NCI-H460 (cell line): ENCODE measurements at places on chromosomes 3 and 15. TPM values are rescaled to one million over a fixed set of nuclear protein-coding genes. Genes with fewer than 3 reads are reported as not detected.

Gene CHRFAM7A
- 1.3 and 4.5 TPM in 2 replicates for total RNA-seq

- DNase-seq = no peak
These were observed 120.4 kb upstream of the TSPAN3 start for GRCh38 chr15:77191230-77191834.

DNA sequence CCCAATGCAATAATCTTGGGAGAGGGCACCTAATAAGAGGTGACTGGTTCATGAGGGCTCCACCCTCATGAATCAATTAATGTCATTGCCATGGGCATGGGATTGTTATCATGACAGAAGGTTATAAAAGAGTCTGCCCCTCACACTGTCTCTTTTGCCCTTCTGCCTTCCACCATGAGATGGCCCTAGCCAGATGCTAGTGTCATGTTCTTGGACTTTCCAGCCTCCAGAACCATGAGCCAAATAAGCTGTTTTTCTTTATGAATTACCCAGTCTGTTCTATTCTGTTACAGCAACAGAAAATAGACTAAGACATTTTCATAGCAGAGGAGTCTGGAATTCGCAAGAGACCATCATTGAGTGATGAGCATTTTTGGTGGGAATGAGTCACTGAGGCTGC is 16.0 kb upstream of the RAD18 start:
- DNase-seq = no peak

- DNase-seq = no peak
These were observed 114.2 kb upstream of the ICE2 start for GRCh38 chr15:60593170-60593478.

Gene IQCF5
- total RNA-seq = not detected in 2 replicates

GRCh38 chr3:186380622-186381380 is 18.8 kb upstream of the DGKG start:
- no peak for DNase-seq

Gene GP9
- total RNA-seq = not detected in 2 replicates

DNA sequence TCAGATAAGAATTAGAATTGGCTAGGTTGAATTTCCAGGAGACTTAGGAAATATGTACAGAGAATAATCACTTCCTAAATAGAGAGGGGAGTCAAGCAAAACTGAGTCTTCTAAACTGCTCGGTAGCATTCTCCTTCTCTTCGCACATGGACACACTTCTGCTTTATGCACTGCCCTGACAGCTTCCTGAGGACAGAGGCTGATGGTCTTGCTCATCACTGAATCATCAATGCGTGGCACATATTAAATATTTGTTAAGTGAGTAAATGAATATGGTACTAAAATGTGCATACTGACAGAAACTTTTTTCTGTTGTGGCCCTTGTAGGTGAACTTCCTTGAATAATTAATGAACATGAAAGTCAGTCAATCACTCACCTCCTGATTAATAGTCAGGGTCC is 315.5 kb downstream of the FHIT start:
- DNase-seq = no peak

DNA sequence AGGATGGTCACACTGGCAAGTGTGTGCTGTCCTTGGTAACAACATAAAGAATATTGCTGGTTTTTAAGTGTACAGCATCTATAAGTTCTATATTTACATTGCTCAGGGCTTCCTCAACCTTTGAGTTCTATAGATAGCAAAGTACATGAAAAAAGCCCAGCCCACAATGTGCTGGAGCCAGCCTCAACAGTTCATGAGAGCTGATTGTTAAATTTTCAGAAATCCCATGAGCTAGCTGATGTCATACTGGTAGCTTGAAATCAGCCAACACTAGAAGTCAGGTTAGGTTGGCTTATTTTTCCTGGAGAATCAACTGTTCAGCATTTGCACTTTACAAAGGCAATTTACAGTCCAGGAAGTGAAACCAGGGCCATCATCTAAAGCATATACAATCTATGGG is 102.8 kb downstream of the STRIT1 start:
- no peak for DNase-seq

Gene CHP1
- 81.5 and 90.2 TPM in 2 replicates for total RNA-seq

- DNase-seq = no peak
These were observed 326.6 kb downstream of the MAGI1 start for GRCh38 chr3:65712140-65712539.

DNA sequence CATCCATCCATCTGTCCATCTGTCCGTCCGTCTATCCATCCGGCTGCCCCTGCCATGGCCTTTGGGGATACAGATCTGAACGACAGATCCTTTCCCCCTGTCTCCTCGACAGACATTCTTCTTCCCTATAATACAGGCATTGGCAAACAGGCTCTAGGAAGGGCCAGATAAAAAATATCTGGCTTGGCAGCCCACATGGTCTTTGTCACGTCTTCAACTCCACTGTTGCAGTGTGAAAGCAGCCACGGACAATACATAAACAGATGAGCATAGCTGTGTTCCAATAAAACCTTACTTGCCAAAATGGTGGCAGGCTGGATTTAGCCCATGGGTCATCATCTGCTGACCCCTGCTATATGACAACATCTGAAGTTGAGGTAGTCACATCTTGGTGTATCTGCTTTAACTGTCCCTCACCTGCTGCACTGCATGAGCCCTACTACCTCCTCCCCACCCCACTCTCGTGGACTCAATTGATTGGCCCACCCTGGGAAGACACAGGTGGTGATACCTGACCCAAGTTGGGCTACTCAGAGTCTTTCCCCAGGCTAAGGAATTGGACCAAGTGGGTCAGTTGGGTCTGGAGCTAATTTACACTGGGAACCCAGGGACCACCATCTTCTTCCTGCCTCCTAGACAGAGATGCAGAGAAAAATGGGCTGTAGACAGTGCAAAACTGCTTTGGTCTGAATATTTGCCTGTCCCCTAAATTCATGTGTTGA is 128.4 kb upstream of the SMAD3 start:
- no peak for DNase-seq

GRCh38 chr3:196012481-196012880 is 69.4 kb downstream of the TFRC start:
- DNase-seq = no peak

DNA sequence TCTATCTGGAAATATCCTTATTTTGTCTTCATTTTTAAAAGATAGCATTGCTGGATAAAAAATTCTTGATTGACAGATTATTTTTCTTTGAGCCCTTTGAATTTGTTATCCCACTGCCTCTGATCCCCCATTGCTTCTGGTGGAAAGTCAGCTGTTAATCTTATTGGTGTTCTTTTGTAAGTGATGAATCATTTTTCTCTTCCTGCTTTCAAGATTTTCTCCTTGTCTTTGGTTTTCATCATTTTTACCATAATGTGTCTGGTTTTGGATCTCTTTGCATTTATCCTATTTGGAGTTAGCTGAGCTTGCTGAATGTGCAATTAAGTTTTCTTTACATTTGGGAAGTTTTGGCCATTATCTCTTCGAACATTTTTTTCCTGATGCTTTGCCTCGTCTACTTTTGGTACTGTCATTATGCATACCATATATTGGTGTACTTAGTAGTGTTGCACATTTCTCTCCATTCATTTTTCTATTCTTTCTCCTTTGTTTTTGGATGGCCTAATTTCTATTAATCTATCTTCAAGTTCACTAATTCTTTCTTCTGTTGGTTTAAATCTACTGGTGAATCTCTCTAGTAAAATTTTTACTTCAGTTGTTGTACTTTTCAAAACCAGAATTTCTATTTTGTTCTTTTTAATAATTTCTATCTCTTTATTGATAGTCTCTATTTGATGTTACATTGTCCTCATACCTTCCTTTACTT is 440.0 kb upstream of the PROK2 start:
- DNase-seq = no peak
